Stimulated activated CD4-positive, alpha-beta T cell treated with anti-CD3 and anti-CD28 coated beads, Interleukin-4, amount 100 ng/mL, for 48 hours (primary cell): ENCODE measurements at places on chromosomes 7 and 10.

GRCh38 chr7:112866424-112866823, 76.2 kb upstream of the TMEM168 start:
- DNase-seq = no peak

GRCh38 chr7:55526329-55526728, 46.0 kb downstream of the VOPP1 start:
- DNase-seq = no peak

GRCh38 chr10:80497187-80498077, 40.3 kb upstream of the SH2D4B start:
- no peak for DNase-seq

GRCh38 chr7:104972500-104972899, 41.5 kb upstream of the KMT2E start:
- DNase-seq = no peak

- DNase-seq = no peak
Measured at GRCh38 chr7:29564496-29565223, 1.0 kb downstream of the PRR15 start.

DNA sequence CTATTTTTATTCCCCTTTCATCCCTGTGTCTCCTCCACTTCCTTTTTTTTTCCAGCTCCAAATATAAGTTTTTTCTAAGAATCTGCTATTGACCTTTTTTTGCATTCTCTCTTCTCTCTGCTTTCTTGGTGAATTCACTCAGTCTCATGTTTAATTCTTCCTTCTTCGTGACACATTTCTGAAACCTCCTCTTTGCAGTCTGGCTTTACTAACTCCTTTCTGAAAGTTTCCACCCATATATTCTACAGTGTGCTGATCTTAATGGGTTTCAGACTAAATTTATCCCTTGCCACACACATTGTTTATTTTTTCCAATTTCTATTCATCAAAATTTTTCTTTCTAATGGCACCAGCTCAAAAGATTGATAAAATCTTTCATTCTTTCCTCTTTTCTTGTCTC, 47.8 kb upstream of the CALD1 start:
- DNase-seq = no peak

- DNase-seq = no peak
Measured at GRCh38 chr7:20402747-20403230, 72.1 kb downstream of the ITGB8 start.

GRCh38 chr7:36995776-36996175, 271.5 kb upstream of the AOAH start:
- no peak for DNase-seq

DNA sequence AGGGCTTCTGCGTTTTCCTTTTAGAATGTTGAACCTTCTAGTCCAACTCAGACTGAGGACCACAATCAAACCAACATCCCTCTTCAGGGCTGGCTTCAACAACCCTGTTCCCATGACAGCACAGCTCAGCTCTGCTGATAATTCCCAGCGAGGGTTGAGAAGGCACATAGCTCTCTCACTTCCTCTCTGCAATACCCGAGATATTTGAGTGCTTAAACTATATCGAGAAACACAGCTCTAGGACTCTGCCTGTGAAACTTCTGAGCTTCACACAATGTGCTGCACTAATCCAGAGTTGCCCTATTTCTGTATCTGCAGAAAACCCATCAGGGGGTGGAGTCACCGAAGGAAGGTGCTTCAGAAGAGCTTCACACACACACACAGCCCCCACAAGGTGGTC, 1.6 kb upstream of the ADARB2 start:
- DNase-seq = no peak

DNA sequence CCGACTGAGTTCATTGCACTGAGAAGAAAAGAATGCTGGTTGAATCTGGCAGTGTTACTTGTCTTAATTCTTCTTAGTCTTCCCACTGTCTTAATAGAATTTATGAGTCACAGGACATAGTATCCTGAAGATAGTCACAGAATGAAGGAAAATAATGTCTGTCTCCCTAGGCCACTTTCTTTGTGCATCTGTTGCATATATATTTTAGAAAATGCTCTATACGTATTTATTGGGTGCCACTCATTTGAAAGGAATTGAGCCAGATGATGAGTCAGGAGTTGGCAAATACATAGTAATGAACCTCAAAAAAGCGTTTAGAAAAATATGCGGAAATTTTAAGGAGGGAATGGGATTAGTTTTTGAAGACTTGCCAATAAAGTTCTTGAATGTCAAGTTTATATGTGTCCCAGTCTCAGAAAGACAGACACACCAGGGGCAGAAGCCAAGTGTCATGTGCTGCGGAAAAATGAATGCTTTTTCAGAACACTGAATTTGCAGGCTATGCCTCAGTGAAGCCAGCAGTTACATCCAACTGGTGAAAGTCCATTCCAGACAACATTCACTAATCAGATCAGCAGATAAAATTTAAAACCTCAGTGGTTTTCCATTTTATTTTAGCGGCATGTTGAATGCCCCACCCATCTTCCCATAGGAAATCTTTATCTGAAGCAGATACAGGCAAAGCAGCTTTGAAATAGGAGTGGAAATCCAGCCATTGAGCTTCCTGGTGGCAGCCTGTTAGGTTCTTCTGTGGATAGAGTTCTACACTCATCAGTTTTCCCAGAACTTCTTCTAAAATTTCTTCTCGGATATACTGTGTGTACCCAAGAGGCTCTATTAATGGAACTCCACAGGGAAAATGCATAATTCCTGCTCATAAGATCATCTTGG, 308.4 kb downstream of the BICC1 start:
- no peak for DNase-seq

- no peak for DNase-seq
Measured at GRCh38 chr7:122312789-122313188, 8.2 kb upstream of the FEZF1 start.

DNA sequence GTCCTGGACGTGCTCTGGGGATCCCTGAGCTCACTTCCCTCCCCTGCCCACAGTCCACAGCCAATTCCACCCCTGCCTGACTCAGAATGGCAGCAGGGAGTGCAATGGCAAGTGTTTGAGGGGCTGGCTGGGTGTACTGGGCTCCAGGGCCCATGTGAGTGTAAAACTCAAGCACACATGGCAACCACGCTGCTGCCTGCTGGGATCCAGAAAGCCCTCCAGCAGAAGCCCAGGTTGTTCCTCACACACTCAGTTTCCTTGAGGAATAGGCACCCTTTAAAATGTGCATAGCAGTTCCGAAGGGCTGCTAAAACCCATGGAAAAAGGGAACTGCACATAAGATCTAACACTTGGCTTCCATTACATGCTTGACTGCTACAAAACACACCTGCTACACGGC, 11.3 kb upstream of the ATP6V0A4 start:
- DNase-seq = no peak

DNA sequence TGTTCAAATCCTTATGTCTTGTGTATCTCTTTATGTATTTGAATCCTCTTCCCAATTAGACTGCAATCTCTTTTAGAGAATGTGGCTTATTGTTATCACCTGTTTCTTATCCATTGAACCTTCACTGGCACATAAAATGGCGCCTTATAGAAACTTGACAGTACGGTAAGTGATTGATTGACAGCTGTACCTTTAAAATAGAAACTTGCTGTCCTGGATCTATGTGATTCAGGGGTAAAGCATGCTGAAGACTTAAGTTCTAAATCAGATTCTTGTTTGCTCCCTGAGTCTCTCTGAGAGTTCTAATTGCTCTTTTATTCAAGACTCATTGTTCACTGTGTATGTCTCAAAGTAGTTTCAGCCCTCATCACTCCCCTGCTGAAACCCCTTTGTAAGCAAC, 91.3 kb downstream of the CACNB2 start:
- DNase-seq = no peak

DNA sequence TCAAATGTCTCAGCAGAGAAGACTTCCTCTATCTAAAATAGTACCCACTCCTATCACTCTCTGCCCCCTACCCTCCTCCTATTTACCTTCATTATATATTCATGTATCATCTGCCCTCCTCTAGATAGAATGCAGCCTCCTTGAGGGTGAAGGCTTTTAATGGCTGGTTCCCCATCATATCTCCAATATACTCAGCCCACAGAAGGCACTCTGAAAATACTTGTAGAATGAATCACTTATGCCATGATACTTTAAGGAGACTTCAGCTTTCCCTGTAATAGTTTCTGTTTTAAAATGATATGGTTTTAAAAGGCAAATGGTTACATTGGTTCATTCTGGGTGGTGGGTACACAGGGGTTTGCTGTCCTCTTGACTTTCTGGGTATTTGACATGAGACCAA, 25.3 kb downstream of the GFRA1 start:
- no peak for DNase-seq

DNA sequence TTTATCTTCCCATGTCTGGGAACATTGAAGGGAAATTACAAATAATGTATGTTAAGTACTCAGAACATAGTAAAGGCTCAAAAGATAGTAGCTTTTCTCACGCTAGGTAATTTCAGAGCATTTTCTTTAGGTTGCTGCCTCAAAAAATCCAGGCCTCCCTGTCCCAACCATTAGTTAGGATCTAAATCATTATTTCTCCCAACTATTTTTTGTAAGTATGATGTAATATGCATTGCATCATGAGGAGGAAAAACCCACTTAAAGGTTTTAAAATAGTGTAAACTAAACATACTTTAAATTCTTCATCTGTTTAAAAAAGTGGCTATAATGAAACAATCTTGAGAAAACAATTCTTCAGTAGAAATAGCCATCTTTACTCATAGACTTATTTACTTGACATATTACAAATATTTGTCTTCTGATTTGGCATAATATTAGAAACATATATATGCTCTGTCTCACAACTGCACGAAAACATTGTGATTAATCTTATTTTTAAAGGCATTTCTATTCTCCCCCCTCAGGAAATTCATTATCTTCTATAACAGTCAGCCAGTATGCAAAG, 329.3 kb downstream of the ELMO1 start:
- no peak for DNase-seq

- no peak for DNase-seq
Measured at GRCh38 chr10:77082601-77083252, 554.9 kb downstream of the KCNMA1 start.

DNA sequence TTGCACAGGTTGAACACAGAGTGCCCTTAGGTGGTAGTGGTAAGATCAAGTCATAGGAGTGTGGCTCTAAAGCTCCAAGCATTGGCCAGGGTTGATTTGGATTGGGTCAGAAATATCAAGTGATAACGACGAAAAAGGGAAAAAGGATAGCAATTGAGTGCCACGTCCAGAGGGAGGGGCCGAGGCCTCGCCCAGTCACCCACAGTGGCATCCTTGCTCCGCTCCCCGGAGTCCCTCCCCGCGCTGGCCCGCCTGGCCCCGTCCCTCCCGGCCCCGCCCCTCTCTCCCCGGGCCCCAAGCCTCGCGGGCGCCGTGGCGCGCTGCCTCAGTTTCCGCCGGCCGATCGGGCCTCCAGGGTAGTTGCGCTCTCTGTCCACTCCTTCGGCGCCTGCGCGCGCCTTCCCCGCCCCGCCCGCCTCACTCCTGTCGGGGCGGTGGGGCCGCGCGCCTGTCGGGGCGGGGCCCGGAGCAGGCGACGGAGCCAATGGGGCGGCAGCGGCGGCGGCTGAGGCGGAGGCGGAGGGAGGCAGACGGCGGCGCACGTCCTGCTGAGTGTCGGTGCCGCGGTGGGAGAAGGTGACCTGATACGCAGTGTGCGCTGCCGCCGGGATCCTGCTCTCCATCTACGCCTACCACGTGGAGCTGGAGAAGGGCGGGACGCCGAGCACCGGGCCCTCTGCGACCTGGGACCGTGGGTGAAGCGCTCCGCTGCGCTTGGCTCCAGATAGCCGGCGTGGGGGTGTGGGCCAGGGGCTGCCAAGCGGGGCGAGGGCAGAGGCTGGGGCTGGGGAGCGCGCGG, 209.1 kb upstream of the ZNF722 start:
- no peak for DNase-seq

GRCh38 chr10:42428534-42428933, 209.8 kb downstream of the ZNF33B start:
- no peak for DNase-seq

- DNase-seq = no peak
Measured at GRCh38 chr7:98276241-98276761, 5.2 kb upstream of the BRI3 start.

GRCh38 chr10:89206402-89207180, 526 bp downstream of the CH25H start:
- DNase-seq = no peak

DNA sequence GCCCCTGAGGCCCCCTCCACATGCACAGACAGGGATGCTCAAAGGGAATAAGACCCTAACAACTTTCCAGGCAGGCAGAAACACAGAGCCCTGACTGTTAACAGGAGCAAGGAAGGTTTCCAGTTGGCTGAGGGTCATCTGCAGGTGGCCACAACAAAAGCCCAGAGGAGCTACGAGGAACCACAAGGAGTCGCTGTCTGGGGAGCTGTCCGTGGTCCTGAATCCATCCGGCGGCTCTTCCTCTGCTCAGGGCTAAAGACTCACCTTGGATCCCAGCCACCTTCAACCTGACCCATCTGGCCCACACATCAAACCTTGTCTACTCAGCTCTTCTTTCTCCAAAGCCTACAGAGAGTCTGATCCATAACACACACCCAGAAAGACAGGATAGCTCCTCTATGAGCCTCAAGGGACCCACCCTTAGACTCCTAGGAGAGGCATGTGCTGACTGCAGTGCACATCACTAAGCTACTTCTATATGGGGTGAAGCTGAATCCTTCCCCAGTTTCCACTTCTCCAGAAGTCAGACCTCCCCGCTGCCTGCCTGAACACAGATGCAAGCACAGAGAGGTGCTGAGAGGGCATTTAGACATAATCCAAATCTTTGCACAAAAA, 104.0 kb downstream of the SLIT1 start:
- peak; percentile 40 for DNase-seq

DNA sequence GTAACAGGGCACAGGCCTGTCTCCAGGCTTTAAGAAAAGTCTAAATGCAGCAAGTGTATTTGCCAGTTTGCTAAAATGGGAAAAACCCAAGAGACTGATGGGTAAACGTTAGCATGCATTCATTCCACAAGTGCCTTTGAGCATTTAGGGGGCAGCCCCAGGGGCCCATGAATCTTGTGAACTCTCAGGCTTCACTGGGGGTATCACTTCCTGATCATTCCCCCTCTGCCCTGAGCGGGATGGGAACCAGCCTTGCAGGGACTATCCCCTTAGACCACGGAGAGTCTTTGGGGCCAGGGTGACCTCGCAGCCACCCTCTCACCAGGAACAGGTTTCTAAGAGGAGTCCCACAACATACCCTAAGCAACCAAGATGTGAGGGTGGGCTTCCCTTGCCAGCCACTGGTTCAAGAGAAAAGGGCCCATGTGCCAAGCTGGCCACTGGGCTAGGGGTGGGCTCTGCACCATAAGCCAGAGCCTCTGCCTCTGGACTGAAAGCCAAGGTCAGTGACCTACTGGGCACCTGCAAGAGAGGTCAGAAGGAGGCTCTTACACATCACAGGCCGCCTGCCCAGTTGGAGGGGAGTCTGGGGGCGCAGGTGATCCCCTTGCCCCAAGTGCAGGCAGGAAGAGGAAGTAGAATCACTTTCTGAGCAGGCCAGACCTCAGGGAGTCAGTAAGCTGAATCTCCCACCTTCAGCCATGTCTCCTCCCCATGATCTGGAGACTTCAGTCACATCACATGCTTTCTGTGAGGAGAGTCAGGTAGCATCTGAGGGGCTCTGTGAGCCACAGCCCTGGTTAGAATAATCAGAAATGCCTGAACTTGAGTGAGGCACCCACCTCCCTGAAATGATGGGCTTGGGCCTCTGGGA, 75.0 kb downstream of the C10orf105 start:
- DNase-seq = no peak

GRCh38 chr7:18472161-18472483, 23.4 kb upstream of the HDAC9 start:
- DNase-seq = no peak

- no peak for DNase-seq
Measured at GRCh38 chr10:77532068-77532467, 105.5 kb downstream of the KCNMA1 start.
